ENCODE measurements at places on chromosomes 11 and 22. TPM values are rescaled to one million over a fixed set of nuclear protein-coding genes. Genes with fewer than 3 reads are reported as not detected.

The IGSF9B gene
- under 0.01 TPM for total RNA-seq

GRCh38 chr11:35945137-35945518 lies 1.3 kb downstream of the LDLRAD3 start:
- DNase-seq = no peak

The GRM5 gene
- under 0.01 TPM for total RNA-seq

DNA sequence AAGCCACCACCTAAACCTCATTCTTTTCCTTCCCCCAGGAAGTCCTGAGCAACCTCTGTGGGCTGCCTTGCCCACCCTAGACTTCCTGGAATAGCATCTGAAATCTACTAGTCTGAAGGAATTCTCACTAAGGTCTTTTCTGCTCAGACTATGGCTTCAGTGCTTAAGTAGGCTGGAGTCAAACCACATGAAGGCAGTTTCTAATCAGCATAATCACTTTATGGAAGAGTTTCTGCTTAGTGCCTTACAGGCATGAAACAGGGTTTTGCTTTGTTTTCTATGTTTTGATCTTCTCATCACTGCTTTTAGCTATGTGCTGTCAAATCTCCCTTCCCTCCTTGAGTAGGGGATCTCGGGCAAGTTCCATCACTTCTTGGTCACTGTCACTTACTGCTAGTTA lies 117.7 kb downstream of the WT1 start:
- no peak for DNase-seq

- DNase-seq = no peak
These were observed 212.4 kb upstream of the C11orf87 start for GRCh38 chr11:109209572-109209971.

The FOLH1 gene
- not detected for total RNA-seq

- peak; percentile 62 for DNase-seq
These were observed 49.6 kb upstream of the ME3 start for GRCh38 chr11:86722006-86722405.

The LDHAL6A gene
- total RNA-seq = not detected

DNA sequence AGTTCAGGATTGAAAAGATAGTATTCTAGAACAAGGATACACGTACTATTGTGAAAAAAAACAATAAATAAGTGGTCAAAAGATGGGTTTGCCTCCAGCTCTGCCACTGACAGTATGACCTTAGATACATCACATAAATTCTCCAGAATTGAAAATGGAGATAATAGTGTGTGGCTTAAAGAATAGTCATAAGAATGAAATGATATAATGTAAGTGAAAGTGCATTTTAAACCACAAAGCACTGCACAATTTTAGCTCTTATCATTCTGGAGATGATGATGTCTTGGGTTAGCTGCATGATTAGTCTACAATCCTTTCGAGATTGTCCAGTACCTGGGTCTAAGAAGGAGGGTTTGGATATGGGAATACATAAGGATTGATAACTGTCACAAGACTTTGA lies 21.9 kb upstream of the CEP295 start:
- DNase-seq = no peak

DNA sequence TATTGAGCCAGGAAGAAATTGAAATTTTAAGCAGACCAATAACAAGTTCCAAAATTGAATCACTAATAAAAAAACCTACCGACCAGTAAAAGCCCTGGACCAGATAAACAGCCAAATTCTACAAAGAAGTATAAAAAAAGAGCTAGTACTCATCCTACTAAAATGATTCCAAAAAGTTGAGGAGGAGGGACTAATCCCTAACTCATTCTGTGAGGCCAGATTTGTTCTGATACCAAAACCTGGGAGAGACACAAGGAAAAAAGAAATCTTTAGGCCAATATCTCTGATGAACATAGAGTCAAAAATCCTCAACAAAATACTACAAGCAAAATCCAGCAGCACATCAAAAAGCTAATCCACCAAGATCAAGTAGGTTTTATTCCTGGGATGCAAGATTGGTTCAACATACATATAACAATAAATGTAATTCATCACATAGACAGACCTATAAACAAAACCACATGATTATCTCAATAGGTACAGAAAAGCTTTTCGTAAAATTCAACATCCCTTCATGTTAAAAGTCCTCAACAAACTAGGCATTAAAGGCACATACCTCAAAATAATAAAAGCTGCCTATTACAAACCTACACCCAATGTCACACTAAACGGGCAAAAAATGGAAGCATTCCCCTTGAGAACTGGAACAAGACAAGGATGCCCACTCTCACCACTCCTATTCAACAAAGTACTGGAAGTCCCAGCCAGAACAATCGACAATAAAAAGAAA lies 13.1 kb downstream of the OR52A5 start:
- no peak for DNase-seq

DNA sequence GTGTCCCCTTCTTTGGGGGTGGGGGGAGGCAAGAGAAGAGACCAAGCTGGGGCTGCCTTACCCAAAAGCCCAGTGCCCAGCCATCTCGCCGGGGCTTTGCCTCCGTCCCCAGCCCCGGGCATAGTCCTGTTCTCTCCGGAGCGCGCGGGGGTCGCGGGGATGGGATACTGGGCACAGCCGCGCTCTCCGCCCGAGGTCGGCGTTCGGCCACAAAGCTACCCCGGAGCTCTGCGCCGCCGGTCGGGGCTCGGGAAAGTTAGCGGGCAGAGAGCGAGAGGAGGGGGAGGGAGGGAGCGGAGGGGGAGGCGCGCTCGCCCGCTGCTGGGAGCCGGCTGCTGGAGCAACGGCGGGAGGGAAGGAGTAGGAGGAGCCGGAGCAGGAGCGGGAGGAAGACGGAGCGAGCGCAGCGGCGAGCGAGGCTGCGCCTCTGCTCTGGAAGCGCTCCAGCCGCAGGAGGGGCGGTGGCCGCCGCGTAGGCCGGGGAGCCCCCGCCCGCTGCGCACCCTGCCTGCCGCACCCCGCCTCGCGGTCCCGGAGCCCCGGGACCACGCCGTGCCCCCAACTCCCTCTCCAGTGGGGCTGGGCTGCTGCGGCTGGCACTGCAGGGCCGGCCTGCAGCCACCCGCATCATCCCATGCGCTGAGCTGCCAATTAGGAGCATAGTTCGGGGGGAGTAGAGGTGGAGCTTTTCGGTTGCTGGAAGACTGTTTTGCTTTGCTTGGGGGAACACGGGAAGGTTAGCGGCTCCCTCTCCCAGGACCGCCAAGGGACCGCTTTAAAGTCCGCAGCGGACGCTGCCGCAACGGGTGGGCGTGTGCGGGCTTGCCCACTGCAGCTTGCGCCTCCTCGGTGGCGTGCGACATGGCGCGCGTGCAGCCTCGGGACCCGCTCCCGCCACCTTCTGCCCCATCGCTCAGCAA lies at the start of gene SCN4B:
SCN4B (minus strand) TSS at position 272 of the 920 bp plus-strand sequence; CDS start at position 122, 150 bp downstream.
- DNase-seq = peak; percentile 20

DNA sequence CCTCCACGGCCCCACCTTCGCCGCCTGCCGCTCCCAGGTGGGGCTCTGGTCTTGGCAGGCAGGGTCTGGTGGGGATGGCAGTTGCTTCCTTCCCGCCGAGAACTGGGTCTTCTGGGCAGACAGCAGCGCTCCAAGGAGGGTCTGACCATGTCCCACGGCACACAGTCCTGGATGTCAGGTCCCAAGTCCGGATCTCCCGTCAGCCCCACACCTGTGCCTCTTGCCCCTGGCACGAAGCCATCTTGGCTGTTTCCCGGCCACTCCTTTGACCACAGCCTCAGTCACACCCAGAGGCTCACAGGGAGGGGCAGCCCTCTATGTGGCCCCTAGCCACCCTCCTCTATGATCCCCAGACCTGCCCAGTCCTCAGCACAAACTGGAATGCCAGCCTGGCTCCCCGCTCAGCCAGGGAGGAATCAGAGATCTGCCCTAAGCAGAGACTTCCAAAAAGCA lies 14.3 kb downstream of the MUC5B start:
- DNase-seq = no peak

- no peak for DNase-seq
These were observed 15.0 kb downstream of the ASPHD2 start for GRCh38 chr22:26443901-26444690.

DNA sequence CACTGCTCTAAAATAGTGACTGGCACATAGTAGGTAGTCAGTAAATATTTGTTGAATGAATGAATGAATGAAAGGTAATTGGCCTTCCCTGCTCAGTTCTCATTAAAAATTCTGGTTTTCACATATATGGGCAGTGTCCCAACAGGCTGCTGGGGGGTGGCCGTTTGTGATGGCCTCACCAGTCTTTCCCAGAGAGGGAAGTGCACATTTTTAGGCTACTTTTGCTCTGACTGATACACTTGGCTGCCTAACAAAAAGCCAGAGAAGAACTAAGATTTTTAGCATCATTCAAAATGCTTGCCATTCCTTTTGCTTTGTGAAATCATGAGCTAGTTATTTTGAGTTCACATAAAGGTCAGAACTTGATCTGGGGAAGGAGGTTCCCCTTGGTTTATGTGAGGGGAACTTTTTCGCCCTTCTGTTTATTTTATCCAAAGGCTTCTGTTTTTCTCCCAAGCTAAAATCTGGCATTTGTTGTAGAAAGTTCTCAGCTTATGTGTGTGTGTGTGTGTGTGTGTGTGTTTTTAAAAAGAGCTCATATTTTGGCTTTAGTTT lies 83.1 kb downstream of the PTPRJ start:
- peak; percentile 99 for DNase-seq

DNA sequence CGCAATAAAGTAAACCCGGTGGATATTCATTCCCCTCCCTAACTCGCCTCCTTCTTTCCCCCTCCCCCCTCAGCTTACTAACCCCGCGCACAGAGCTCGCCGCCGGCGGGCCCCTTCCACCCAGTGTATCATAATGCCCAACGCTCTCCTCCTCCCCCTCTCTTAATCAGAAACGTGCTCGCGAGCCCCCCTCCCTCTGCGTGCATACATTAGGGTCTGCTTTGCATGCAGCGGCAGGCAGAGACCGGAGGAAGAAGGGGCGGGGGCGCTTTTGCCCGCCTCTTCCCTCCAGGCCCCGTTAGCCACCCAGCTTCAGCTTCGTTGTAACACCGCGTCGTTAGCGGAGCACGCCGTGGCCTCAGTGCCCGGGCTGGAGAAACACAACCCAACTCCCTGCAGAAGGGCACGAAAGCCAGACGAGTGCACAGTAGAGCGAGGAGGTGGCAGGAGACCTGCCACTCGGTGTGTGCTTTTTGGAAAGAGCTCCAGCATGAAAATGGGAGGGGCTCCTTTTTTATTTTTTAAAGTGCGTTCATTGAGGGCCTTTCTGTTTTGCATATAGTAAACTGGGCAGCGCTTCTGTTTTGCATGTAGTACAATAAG lies 901 bp upstream of the KMT2A start:
- DNase-seq = peak; percentile 20

GRCh38 chr22:33232071-33232470 lies 173.9 kb upstream of the SYN3 start:
- no peak for DNase-seq

DNA sequence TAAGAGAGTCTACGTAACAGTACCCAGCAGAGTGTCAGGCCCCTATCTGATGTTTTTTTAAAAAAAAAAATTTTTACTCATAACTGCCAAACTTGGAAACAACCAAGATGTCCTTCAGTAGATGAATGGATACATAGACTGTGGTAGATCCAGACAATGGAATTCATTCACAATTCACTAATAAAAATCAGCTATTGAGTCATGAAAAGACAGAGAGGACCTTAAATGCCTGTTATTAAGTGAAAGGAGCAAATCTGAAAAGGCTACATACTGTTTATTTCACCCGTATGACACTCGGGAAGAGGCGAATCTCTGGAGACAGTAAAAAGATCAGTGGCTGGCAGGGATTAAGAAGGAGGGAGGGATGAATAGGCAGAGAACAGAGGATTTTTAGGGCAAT lies 541.4 kb upstream of the TENM4 start:
- no peak for DNase-seq

The OMP gene
- total RNA-seq = not detected

DNA sequence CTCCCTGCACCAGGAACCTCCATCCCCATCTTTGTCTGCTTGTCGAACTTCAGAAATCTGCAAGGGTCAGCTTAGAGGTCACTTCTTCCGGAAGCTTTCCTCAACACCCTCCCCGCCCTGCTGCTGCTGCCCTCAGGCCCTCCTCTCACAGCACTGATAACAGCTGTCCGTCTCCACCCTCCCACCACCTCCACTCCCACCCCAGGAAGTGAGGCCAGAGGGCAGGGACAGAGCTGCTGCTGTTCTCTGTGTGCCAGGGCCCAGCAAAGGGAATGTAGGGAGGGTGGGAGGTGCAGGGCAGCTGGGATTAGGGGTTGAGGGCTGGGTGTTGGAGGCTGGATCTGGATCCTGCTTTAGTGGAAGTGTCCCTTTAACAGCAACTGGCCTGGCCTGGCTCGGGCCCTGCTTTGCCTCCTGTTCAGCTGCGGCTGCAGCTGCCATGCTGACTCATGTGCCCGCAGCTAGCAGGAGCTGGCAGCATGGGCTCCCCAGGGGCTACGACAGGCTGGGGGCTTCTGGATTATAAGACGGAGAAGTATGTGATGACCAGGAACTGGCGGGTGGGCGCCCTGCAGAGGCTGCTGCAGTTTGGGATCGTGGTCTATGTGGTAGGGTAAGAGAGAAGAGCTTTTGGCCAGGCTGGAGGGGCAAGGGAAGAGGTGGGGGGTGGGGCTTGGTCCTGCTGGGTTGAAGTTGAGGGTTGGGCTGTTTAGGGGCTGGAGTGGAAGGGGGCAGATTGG lies at the start of gene P2RX6:
P2RX6 (plus strand) TSS at position 440 of the 740 bp plus-strand sequence; CDS start at position 450, 10 bp downstream.
- peak; percentile 13 for DNase-seq

DNA sequence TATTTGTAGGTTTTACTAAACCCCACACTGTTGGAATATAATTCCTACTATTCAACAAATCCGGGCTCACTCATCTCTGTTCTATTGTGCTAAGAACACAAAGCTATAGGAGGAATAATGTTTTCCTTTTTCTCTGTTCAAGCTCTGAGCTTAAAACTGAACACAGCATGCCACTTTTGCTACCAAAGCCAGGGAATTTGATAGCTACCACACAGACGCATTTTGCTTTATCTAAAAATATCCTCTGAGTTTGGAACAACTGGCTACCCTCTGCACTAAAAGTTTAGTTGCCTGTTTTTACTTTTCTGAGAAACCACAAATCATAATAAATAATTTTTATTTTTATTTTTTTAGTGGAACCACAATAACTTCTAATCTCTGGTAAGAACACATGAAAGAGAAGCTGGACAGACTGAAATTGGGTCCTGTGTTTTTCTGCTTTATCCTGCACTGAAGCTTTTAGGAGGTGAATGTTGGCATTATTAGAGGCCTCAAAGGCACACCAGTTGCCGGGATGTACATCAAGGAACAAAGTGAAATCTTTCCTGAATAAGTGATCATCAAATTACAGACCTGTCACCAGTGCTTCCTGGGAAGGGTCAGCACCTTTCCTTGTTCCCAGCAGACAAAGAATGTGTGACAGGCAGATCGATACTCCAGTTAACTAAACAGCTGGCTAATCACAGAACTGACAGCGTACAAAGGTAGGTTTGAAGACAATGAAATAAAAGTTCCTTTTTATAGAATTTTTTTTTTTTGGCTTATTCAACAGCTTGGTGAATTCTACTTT lies 523.2 kb upstream of the TENM4 start:
- DNase-seq = no peak

DNA sequence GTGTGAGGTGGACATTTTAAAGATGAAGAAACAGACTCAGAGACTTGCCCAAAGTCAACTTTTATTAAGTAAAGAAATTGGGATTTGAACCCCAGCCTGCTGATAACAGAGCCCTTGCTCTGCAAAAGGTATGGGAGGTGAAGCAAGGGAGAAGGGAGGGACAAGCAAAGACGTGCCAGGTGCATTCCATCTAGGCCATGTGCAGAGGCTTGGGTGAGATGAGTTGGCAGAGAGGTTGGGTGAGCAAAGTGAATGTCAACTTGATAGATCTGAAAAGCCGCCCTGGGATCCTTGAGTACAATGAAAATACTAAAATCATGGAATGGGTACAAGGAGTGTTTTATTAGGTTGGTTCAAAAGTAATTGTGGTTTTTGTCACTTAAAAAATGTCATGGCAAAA lies 341.3 kb downstream of the CADM1 start:
- DNase-seq = no peak

GRCh38 chr11:125945011-125945796 lies 640 bp upstream of the VSIG10L2 start:
- no peak for DNase-seq
